ENCODE measurements at places on chromosomes 4 and X. TPM values are rescaled to one million over a fixed set of nuclear protein-coding genes. Genes with fewer than 3 reads are reported as not detected.

PAGE5 gene
- total RNA-seq, result not detected

CLDN34 gene
- total RNA-seq, result not detected

MAP3K15 gene
- not detected for total RNA-seq

DNA sequence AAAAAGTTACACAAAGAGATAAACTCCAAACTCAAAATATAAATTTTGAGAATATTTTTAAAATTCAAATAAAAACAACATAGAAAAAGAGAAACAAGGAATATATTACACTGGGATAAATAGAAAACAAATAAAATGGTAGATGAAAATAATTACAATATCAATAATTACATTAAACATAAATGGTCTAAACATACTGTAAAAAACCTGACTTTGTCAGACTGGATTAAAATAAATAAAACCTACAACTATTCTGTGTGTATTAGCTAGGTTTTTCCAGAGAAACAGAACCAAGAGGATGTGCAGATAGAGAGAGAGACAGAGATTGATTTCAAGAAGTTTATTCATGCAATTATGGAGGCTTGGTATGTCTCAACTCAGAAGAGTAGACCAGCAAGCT lies 126.5 kb downstream of the LRBA start:
- DNase-seq, result no peak

GRCh38 chrX:10892621-10893225 lies 218.4 kb upstream of the HCCS start:
- DNase-seq, result no peak

DNA sequence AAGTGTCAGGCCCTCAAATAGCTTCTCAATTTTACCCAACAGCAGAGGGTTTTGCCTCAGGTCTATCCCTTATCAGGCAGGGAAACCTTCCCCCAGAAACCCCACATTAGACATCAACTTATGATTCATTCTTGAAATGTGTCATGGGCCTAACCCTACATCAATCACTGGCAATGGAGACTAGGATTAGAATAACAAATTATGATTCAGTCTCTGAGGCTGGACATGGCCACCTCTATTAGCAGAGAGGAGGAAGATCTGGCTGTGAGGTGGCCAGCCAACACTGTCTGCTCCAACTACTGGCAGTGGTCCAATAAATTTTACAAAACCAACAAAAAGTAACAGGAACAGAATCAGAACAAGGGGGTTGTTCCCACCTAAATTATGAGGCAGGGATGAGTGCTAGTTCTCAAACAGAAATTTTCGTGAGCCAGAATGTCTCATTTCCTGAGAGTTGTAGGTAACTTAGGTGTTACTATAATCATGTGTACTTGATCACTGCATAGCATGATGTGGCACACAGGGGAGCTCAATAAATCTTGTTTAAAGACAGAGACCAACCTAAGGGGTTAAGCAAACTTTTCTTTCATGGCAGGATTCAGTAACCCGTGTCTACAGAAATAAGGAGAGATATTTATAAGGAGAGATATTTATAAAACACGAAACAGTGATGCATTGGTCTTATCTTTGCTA lies 126.8 kb downstream of the NFKB1 start:
- DNase-seq, result no peak

- DNase-seq, result no peak
These were observed 15.4 kb downstream of the GASK1B start for GRCh38 chr4:158157412-158157811.

DNA sequence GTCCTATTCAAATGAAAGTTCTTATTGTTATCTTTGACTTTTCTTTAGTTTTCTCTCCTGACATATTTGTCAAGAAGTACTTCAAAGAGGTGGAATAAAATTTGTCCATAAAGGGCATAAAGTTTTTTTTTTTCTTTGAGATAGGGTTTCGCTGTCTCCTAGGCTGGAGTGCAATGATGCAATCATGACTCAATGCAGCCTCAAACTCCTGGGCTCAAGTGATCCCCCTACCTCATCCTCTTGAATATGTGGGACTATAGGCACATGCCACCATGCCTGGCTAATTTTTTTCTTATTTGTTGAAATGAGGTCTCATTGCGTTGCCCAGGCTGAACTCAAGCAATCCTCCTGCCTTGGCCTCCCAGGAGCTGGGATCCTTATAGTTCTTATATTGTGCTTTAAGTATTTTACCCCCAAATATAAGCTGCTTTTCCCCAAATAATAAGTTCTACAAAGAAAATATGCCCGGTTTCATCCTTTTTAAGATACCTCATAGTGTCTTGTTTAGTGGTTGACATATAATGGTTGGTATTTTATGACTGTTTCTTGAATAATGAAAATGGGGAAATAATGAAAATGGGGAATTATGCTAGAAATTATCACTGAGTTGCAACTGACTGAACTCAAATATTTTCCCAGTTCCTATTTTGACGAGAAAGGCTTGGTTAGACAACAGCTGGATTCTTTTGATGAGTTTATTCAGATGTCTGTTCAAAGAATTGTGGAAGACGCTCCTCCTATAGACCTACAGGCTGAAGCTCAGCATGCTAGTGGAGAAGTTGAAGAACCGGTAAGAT lies 11.6 kb downstream of the POLR2B start:
- no peak for DNase-seq

GRCh38 chr4:13093170-13093569 lies 391.0 kb downstream of the RAB28 start:
- DNase-seq, result no peak

DNA sequence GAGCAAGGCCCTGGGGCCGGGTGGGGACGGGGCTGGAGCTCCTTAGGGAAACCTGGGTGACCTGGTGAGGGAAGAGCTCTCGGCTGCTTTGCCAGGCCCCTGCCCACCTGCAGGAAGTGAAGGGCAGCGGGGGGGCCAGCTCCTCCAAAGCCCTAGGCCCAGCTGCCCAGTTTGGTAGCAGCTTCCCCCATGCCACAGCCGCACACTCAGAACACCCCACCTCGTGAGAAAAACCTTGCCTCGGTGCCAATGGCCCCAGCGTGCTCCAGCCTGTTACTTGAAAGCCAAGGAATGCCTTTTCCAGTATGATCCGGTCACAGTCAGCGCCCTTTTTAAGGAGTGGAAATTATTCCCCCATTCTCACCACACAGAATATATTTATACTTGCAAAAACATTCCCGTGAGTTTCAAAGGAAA lies 38.3 kb downstream of the ACOX3 start:
- DNase-seq, result no peak

- no peak for DNase-seq
These were observed 48.2 kb upstream of the CDKN2AIP start for GRCh38 chr4:183396227-183396637.

DNA sequence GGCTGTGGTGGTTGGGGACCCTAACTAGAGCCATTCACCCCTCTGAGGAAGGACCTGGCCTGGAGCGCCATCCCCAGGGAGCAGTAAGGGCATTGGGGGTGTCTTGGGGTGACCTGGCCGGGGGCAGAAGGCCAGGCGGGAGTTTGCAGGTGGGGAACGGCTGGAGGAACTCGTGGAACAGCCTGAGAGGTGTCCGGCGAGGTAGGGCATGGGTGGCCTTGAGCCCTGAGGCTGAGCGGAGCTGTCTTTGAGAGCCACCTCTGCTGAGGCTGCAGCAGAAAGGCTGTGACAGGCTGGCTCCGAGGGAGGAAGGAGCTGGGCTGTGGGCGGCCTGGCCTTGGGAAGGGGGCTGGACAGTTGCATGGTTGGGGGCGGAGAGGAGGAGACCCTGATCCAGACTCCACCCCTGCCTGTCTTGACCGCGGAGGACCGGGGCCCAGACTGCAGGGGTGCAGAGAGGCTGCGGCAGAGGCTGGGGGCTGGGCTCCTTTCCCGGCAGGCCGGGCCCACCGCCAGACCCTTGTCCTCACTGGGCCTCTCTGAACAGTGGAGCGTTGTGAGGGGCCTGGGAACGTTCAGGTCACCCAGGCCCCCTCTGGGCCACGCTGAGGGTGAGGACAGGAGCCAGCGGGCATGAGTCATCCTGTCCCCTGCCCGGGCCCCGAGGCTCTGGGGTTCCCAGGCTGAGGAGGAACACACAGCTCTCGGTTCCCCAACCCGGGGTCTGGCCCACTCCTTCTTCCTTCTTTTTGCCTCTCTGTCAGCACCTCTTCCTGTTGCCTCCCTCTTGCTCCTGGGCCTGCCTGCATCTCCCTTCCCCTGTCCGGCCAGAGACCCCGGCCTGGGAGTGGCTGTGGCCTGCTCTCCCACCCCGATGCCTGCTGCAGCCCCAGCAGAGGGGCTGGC lies 8.1 kb downstream of the SH3BP2 start:
- no peak for DNase-seq

DNA sequence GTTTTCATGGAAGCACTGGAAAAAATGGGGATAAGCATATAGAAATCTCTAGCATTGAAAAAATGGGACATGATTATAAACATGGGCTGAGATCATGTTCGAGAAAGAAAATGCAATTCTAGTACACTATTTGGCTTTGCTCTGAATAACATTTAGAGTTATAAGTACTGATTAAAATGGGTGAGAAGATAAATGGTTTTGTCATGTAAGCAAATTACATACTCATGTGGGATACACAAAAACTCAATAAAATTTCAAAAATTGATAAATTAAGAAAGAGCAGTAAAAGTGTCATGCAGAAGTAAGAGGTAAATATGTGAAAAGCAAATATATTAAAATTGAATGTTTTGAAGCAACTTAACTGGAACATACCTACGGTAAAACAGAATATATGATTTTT lies 99.6 kb downstream of the GRIA2 start:
- DNase-seq, result no peak
